DMS 273 treated with DMSO at 0.1 percent for 48 hours (cell line): ENCODE measurements at places on chromosomes 2 and 18.

DNA sequence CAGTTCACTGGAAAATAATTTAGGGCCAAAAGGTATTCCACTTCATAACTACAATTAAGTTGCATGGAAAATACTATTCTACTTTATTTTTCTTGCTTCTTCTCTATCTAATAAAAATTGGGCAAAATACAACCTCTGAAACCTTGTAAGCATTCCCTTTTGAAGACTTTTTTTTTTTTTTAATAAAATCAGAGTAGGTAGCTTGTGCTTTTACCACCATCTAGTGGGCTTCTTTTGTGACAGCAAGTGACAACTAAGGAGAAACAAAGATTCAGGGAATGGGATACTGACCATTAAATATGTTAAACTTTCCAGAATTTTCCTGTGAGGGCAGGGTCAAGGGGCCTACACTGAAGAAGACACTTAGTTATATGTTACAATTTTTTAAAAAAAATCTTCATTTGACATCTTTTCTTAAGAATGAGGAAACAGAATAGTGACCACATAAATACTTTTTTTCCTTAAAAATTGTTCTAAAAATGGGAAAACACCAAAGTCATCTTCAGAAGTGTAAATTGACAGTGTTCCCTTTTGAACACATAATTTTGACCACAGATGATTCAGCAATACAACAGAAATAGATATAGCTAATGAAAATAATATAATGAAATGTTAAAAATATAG lies 1183.2 kb upstream of the ACVR2A start:
- DNase-seq = peak; percentile 25

GRCh38 chr18:31450409-31450808 lies 2.9 kb downstream of the DSG3 start:
- DNase-seq = no peak

- DNase-seq = no peak
These were observed 80.7 kb upstream of the STON1 start for GRCh38 chr2:48449073-48449840.

- no peak for DNase-seq
These were observed 92.5 kb downstream of the PRPF40A start for GRCh38 chr2:152624805-152625204.
